Thymus (tissue), 14 donors: ENCODE measurements at places on chromosomes 16 and 17. TPM values are rescaled to one million over a fixed set of nuclear protein-coding genes. Genes with fewer than 3 reads are reported as not detected.

The STH gene
- total RNA-seq: not detected

The PRSS53 gene
- 0.90 TPM for total RNA-seq

The ZMYND15 gene
- total RNA-seq: 0.52 TPM

The HIGD1B gene
- total RNA-seq: 1.8 TPM

The TBC1D3G gene
- total RNA-seq: not detected

The ZNF785 gene
- 5.0 TPM for total RNA-seq
